ENCODE measurements at places on chromosomes 5 and 9. TPM values are rescaled to one million over a fixed set of nuclear protein-coding genes. Genes with fewer than 3 reads are reported as not detected.

- no peaks in the 10 kb centered on the region for H3K27me3 ChIP-seq
- no peak for DNase-seq
- H3K4me1 ChIP-seq = peaks cover 5% of the 10 kb centered on the region
- no peak overlapping the region for H3K4me3 ChIP-seq
- H3K27ac ChIP-seq = no peak overlapping the region
Measured at GRCh38 chr5:151496041-151496484, 48.7 kb downstream of the SLC36A1 start.

The HACD4 gene
- total RNA-seq = 15.0 TPM

- H3K36me3 ChIP-seq = no peaks in the 10 kb centered on the region
- DNase-seq = no peak
- H3K4me1 ChIP-seq = no peaks in the 10 kb centered on the region
- H3K27me3 ChIP-seq = no peaks in the 10 kb centered on the region
Measured at GRCh38 chr9:13360188-13360587, 80.7 kb upstream of the MPDZ start.

The RFX3 gene
- 11.8 TPM for total RNA-seq

DNA sequence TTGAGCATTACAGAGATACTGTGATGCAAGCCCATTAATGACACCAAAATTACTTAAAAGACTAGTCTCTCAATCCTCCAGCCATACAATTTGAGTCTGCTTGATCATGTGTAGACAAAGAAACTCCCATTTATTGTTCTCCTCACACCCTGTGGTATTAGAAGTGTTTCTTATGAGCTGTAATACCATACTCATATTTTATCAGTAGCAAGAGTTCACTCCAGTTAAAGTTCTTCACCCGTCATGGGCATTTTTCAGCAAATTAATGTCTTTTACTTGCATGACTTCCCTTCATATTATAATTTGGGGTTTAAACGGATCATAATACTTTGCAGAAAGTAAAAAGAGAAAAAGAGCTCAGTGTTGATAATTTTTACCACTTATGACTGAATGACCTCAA lies 242.9 kb downstream of the BNC2 start:
- no peak overlapping the region for H3K27ac ChIP-seq
- no peak overlapping the region for H3K4me3 ChIP-seq
- no peak for DNase-seq
- no peaks in the 10 kb centered on the region for H3K36me3 ChIP-seq
- no peaks in the 10 kb centered on the region for H3K4me1 ChIP-seq

GRCh38 chr9:125527471-125528002 lies 179.5 kb downstream of the MAPKAP1 start:
- no peak for DNase-seq
- peaks cover 13% of the 10 kb centered on the region for H3K36me3 ChIP-seq
- H3K4me3 ChIP-seq = no peak overlapping the region
- no peaks in the 10 kb centered on the region for H3K27me3 ChIP-seq

GRCh38 chr5:36457511-36458270 lies 148.7 kb upstream of the SLC1A3 start:
- peaks cover 11% of the 10 kb centered on the region for H3K4me1 ChIP-seq
- DNase-seq = no peak
- peaks cover 19% of the 10 kb centered on the region for H3K27me3 ChIP-seq
- no peak overlapping the region for H3K4me3 ChIP-seq
- H3K27ac ChIP-seq = no peak overlapping the region

DNA sequence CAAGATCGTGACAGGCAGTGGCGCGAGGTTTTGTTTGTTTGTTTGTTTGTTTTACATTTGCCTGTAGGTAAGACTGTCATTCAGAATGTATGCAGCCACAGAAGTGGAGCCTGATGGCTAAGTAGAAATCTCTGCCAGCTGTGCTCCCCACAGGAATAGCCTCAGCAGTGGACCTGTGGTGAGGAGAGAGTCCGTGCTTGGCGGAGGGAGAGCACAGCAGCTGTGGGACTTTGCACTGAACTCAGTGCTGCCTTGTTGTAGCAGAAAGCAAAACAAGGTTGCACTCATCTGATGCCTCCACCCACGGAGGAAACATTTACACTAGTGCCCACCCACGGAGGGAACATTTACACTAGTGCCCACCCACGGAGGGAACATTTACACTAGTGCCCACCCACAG lies 4.4 kb upstream of the ZNF782 start:
- no peak overlapping the region for H3K4me3 ChIP-seq
- no peak for DNase-seq
- H3K36me3 ChIP-seq = peaks cover 2% of the 10 kb centered on the region
- no peak overlapping the region for H3K27ac ChIP-seq
- peaks cover 19% of the 10 kb centered on the region for H3K27me3 ChIP-seq
- peaks cover 9% of the 10 kb centered on the region for H3K4me1 ChIP-seq

All from activated CD4-positive, alpha-beta T cell treated with anti-CD3 and anti-CD28 coated beads, Interleukin-2, amount 10 ng/mL, durations not matched to agents 7 days and 5 days (primary cell).